Stimulated activated CD4-positive, alpha-beta T cell treated with anti-CD3 and anti-CD28 coated beads, Interleukin-15, amount 100 ng/mL, for 1 hour (primary cell): ENCODE measurements at places on chromosomes 3 and 15.

- no peak for DNase-seq
Measured at GRCh38 chr15:69861331-69862171, 236.2 kb downstream of the TLE3 start.

GRCh38 chr3:30612437-30613132 is 6.2 kb downstream of the TGFBR2 start:
- no peak for DNase-seq

GRCh38 chr3:95815828-95816227 is 998.6 kb upstream of the EPHA6 start:
- no peak for DNase-seq

GRCh38 chr15:97235611-97235985 is 724.9 kb upstream of the ARRDC4 start:
- DNase-seq, result no peak

DNA sequence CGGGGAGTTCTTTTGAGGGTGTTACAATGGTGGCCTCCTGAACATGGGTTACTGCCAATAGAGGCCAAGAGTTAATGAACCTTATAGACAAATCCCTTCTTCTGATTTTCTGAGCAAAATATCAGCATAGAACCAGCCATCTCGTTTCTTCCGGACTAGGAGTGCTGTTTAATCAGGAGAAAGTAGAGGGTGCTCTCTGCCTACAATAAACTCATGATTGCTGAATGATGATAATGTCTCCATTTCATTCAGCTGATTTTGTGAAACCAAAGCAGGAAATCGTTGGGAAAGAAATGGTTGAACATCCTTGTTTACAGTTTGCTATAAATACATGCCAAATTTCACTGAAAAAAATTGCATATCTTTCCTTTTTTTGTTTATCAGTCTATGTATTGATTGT is 142.8 kb upstream of the PLSCR5 start:
- DNase-seq, result no peak

DNA sequence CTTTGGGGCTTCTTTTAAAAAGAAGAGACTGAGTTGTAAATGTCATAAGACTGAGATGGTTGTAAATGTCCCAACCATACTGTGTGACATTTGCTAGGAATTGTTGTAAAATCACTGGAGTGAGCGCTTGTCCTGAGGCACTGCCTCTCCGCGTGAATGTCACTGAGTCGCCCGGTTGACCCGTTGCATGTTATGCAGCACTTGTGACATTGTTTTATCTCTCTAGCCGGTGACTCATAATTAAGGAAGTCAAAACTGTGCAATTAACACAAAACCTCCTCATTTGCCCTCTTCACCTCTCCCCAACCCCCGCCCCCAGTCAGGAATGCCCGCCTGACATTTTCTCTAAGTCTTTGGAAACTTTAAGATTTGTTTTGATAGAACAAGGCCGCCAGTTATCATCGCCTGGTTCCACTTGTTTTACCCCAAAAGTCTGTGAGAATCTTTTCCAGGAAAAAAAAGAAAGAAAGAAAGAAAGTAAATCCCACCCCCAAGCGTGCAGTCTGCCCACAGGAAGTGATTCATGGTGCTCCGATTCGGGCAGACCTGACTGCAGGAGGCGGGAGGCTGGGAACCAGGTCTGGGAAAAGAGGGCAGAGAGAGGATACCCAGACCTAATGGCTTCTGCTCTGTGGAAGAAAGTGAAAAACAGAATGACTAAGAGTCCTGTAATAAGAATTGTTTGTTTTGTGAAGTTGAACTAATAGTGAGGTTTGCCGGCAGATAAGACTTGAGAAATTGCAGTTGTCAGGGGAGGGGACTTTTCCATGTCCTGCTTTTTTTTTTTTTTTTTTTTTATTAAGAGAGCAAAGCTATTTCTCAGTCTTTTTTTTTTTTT is 84.8 kb downstream of the SMAD3 start:
- no peak for DNase-seq

DNA sequence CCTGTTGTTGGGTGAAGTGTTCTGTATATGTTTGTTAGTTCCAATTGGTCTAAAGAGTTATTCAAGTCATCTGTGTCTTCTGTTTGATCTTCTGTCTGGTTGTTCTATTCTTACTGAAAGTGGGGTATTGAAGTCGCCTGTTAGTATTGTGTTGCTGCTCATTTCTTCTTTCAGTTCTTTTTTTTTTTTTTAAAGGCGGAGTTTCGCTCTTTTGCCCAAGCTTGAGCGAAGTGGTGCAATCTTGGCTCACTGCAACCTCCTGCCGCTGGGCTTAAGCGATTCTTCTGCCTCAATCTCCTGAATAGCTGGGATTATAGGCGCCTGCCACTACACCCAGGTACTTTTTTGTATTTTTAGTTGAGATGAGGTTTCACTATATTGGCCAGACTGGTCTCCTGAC is 23.5 kb downstream of the PFN2 start:
- DNase-seq, result no peak
